Epithelial cell of proximal tubule (primary cell): ENCODE measurements at places on chromosomes 6 and 20.

GRCh38 chr6:112007805-112008204, 46.1 kb upstream of the CCN6 start:
- DNase-seq, result no peak

- DNase-seq, result no peak
These were observed 106.0 kb upstream of the CST7 start for GRCh38 chr20:24842918-24843715.

GRCh38 chr20:58938078-58938477, 43.0 kb upstream of the NELFCD start:
- DNase-seq, result no peak

DNA sequence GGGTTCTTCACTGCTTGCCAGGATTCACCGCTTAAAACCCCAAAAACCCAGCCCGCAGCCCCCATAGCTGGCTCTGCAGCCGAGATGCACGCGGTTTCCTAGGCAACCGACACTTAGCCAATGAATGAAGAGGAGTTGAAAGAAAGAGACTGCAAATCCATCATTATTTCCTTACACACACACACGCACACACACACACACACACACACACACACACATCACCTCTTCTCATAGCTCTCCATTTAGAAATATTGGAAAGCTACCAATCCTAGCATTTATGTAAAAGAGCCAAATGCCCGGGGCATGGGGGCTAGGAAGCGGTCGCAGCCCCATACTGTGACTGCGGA, 3.4 kb upstream of the TUBB2B start:
- DNase-seq, result no peak

DNA sequence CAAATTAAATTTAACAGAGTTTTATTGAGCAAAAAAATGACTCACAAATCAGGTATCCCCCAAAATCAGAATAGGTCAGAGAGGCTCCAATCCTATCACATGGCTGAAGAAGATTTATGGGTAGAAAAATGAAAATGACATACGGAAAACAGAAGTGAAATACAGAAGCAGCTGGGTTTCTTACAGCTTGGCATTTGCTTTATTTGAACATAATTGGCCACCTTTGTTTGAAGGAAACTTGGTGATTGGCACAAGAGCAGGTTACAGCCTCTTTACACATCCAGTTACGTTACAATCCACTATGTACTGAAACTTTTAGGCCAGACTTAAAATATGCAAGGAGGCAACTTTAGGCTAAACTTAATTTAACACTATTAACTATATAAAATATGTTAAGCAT, 11.7 kb upstream of the TREM2 start:
- DNase-seq, result no peak

DNA sequence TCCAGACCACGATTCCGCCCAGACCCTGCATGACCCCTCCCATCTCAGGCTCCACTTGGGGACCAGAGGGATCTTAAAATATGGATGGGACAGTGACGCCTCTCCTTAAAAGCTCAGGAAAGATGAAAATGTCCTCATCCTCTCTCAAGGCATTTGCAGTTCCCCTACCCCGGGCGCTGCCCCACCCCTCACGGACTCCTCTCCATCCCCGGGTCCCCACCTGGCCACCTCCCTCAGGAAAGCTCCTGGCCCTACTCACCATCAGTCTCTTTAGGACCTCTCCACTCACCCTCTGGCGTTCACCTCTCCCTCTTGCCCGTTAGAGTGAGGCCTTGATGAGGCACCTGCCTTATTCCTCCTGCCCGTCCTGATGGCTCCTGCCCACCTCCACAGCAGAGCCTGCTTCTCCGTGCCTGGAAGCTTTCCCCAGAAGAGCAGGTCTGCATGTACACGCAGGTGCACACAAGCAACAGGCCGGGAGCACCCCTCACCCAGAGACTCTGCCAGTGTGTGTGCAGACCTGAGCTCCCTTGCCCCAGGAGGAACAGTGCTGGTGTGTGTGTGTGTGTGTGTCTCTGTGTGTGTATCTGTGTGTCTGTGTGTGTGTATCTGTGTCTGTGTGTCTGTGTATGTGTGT, 105.6 kb upstream of the NXT1 start:
- no peak for DNase-seq
